ENCODE measurements at places on chromosomes 3 and 15.

DNA sequence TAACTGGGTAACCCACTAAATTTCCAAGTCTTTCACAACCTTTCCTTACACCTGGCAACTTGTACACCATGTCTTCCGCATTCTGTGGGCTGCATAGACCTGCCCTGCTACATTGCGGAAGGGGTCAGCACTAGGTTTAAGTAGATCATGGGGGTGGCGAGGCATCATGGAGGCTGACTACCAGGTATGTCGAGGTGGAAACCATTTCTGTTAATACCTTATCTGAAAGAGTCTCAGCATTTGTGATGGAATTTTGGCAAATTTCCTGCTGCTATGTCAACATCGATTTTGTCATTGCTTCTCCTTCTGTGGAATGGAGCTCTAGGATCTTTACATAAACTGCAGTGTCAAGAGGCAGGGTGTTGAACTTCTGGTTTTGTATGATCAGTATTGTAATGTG is 187.2 kb downstream of the GHSR start:
- DNase-seq = no peak

DNA sequence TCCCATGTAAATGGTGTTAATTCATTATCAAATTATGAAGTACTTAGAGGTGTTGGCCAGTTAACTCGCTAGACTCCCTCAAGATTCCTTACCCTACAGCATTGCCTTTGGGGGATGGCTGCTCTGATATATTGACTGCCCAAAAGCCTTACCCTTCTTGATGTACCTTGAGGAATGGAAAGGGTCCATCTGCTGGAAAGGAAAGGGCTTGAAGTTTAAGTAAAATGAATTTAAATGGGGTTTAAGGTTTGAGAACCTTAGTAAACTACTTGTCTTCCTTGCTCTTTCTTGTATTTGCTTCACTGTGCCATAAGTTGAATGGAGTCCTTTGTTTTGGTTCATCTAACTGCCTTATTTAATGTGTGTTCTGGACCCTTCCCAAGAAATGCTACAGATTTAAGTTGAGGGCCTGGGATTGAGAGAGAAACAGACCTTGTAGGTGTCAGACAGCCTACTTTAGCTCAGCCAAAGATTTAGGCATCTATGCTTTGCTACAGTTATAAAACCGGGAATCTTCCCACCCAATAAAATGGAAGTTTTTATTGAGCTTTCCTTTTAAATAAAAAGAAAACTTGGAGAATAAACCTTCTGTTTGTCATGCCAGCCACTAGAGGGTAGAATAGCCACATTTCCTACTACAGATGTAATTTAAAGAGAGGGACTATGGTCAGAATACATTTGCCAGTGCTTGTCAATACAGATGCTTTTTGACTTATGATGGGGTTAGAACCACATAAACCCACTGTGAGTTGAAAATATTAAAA is 25.3 kb downstream of the CMSS1 start:
- no peak for DNase-seq

DNA sequence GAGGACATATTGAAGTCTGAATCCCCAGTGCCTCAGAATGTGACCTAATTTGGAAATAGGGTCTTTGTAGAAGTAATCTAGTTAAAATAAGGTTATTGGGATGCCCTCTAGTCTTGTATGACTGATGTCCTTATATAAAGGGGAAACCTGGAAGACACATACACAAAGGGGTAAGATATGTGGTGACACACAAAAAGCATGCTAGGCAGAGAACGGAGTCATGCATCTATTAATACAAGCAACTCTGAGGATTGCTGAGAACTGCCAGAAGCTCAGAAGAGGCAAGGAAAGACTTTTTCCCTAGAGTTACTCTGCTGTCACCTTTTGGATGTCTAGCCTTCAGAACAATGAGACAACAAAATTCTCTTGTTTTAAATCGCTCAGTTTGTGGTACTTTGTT is 58.1 kb upstream of the TMEM108 start:
- DNase-seq = no peak

DNA sequence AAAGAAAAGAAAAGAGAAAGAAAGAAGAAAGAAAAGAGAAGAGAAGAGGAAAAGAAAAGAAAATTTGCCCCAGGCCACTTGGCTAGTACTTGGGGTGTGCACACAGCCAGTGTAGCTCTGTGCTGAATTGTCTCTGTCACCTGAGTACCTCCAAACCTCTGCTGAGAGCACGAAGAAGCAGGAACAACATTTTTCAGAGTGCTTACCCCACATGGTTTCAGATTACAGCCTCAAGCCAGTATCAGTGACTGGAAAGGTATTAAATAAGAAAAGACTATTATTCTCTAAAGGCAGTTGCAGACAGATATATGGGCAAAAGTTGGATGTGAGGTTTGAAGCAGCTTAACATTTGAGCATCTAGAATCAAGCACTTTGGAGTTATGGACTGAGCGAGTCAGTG is 113.3 kb upstream of the PHLDB2 start:
- no peak for DNase-seq

- DNase-seq = no peak
These were observed 38.6 kb downstream of the CD200 start for GRCh38 chr3:112371569-112371968.

DNA sequence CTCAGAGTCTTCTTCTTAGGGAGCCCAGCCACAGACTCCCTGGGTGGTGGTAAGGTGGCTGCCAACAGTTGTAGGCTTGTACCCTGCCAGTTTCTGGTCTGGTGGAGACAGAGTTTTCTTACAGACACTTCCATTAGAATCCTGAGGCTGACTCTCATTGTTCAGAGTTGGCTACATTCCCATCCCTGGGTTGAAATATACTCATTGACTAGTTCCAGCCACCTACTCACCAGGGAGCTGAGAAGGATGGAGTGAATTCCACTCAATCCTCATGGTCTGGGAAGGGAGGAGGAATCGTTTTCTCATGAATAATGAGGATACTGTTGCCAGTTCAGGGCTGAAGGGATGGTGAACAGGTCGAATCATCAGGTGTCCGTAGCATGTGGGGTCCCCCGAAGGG is 226.5 kb upstream of the PROK2 start:
- DNase-seq = no peak

DNA sequence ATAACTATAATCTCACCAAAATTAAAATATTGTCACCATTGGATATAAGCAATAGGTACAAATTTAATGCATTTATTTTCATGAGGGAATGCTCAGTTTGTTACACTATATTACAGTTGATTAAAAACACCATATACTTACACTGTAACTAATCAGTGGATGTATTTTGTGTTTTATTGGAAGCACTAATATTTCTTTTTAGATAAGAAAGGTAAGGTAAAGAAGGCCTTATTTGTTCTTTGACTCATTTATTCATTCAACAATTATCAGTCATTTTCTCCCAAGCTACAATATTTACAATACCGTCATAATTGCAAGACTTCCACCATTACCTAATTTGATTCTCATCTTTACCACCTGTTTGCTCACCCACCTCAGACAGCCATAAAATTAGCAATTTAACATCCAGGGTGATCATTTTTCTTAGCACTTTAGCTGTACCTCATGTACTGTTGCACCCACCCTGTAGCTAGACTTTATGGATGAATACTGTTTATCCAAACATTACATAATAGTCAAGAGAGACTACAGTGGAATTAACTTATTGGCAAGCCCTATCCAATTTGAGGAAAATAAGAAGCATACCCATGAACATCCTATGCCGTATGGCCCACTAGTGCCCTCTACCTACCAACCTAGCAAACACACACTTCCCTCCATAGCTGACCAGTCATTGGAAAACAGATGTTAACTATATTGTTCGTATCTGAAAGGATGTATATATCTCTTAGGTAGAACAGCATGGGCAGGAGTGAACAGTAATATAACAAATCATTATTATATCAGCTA is 229.6 kb downstream of the BBX start:
- DNase-seq = no peak

DNA sequence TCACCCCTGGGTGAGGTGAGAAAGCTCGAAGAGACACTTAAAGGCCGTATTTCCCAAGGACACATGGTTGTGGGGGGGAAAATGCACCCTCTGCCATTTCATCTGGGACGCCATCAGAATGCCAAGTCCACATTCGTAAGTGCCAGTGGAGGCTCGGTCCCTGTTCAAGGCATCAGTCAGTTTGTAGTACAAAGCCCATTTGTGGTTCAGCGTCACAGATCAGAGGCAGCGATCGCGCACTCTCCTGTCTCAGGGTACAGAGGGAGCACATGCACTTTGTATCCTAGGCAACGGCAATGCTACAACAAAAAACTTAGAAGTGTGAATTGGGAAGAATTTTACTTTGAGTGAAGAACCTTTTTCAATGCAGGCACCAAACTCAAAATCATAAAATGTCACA is 27.2 kb downstream of the SEMA6D start:
- DNase-seq = no peak

DNA sequence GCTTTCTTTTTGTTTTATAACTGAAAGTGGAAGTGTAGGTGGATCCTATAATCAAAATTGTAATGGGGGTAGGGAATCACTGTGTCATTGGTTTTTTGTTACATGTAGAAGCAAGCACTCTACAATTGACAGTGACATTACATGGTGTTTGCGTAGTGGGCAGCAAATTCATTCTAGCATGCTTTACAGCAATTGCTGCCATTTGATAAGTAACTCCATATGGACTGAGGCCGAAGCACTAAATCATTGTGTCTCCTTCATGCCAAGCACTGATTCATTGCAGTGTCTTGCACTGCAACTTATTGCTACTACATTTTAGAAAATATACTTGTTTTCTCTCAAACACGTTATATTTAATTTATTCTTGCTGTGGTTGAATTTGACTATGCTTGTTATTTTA is 933.9 kb downstream of the NSUN3 start:
- no peak for DNase-seq

GRCh38 chr15:32987067-32987466 is 207.4 kb downstream of the FMN1 start:
- DNase-seq = no peak

DNA sequence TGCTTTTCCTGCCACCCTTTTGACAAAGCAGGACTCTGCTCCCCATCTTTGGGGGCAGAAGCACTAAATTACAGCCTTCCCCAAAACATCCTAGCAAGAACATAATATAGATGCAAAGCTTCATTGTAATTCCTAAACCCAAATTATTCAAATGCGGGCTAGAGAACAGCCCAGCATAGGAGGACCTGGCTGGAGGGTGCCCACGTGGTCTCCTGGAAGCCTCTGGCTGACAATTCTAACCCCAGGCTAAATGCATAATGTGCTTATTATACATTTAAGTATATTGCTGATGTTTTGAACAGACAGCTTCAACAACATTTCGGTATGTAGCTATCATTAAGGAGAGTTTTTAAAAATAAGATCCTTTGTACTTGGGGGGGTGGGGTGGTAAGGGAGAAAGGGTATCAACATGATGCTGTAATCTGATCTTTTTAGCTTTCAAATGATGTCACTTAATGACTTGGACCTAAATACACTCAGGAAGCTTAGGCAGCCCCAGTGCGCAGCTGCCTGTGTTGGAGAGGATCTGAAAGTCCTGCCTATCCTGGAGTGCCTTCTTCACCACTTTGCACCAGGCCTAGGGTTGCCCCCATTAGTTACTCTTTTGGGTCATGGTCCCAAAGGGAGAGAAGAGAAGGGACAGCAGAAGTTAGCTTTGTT is 57.2 kb upstream of the USP3 start:
- no peak for DNase-seq

DNA sequence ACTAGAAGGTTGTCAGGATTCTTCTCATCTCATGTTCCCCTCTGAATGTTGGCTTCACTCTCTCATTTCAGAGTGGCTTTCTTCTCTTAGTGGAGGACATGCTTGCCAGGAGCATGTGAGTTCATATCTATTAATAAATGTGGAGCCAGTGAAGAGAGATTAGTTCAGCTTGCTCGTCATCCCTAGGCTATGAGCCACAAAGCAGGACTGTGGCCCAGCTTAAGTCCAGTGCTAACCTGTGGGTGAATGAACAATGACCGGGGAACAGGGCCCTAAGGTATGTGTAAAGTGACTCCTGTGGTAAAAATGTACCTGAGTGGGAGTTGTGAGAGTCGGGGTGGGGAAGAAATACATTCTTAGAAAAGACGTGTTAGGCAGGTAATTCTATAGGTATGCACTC is 96.9 kb upstream of the TBL1XR1 start:
- no peak for DNase-seq

GRCh38 chr3:189890496-189890895 is 230.2 kb downstream of the P3H2 start:
- DNase-seq = no peak

Measured in stimulated activated CD4-positive, alpha-beta T cell treated with anti-CD3 and anti-CD28 coated beads, TNF-alpha, amount 100 ng/mL, for 24 hours (primary cell).